ENCODE measurements at places on chromosomes 1 and 21.

DNA sequence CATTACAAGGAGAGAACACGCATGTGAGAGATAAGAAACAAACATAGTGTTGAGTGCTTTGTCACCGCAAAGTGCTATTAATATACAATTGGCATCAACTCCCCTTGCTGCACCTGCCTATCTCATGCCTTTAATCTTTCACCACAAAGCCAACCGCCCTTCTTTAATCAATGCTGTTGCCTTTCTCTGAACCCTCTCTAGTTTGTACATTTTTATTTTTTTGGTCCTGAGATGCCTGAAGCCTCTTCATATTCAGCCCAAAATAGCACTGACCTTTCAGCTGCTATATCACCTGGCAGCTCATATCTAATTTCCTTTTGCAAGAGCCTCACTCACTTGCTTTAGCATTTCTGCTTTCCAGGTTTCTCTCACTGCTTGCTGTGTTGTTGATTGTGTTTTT lies 504.7 kb downstream of the NUF2 start:
- DNase-seq, result no peak

- peak; percentile 9 for DNase-seq
These were observed 1.3 kb downstream of the GNG12 start for GRCh38 chr1:67831850-67832513.

GRCh38 chr1:160837558-160838205 lies 25.0 kb downstream of the CD244 start:
- peak; percentile 6 for DNase-seq

DNA sequence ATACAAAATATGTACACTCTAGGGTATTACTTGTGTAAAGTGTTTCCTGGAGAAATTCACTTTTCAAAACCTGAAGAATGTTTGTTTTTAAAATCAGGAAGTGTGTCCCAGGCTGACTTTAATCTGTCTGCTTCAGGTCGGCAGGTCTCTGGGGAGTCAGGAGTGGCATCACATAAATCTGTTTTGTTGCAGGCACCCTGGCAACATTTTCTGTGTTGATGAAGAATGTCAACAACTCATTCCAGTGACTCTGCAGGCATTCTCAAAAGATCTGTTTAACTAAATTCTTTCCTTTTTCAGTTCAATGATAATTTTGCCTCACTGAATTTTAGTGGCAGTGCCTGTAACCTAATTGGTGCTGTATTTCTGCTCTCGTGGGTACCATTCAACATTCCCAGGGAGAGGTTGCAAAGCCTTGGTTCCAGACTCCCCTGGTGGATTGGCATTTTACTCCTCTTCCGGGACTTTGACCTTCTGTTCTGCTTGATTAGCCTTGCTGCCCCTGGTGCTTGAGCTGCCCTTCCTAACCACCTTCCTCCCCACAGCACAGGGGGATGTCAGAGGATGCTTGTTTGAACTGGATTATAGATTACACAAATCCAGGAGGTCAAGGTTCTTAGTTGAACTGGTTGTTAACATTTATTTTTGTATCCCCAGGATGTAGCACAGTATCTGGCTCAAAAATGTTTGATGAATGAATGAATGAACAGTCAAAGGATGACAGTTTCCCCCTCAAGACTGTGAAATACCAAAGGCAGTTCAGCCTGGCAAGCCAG lies 55.4 kb upstream of the LPGAT1 start:
- DNase-seq, result no peak

DNA sequence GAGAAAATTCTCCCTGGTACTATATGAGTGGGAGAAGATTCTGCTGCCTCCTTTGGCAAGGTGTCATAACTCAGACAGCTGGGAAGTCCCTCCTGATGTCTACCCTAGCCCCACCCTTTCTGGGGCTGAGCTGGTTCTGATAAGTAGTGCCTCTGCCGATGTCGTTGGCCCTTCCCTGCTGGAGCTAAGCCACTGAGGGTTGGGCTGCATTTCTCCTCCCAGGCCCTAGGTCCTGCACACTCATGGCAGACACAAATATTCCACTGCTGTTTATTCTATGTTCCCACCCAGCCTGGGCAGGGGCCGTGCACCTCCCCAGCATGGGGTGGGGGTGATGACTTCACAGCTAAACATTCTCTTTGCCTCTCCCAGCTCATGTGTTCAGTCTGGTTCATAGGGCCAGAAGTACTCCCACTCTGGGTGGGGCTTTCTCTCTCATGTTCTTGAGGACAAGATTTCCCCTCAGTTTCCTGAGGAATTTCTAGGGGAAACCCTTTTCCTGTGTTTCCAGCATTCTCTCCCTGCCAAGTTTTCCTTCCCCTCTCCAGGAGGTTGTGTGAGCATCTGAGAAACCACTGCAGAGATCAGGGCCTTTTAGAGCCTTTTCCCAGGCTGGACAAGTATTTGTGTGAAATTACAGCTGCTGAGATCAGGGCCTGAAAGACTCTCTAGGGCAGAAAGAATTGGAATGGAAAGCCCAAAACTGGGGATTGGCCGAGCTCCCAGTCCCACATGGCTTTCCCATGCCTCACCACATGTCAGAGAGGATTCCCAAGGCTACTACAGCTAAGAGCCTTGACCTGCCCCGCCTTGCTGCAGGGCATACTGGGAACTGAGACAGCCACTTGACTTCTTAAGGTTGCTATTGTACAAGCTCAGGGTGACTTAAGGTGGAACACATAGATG lies 66.2 kb downstream of the ATP2B4 start:
- no peak for DNase-seq

GRCh38 chr21:35465741-35466140 lies 416.6 kb upstream of the RUNX1 start:
- DNase-seq, result no peak

GRCh38 chr1:159951551-159951950 lies 2.5 kb downstream of the SLAMF9 start:
- DNase-seq, result no peak

GRCh38 chr21:44449473-44450363 lies 5.6 kb upstream of the LRRC3 start:
- no peak for DNase-seq

GRCh38 chr1:155073377-155074242 lies 5.0 kb upstream of the EFNA3 start:
- DNase-seq, result no peak

- no peak for DNase-seq
These were observed 47.8 kb downstream of the NVL start for GRCh38 chr1:224282140-224282539.

GRCh38 chr1:236332092-236332758 lies 50.5 kb upstream of the ERO1B start:
- DNase-seq, result no peak

GRCh38 chr21:19648391-19648790 lies 1244.8 kb upstream of the TMPRSS15 start:
- no peak for DNase-seq

DNA sequence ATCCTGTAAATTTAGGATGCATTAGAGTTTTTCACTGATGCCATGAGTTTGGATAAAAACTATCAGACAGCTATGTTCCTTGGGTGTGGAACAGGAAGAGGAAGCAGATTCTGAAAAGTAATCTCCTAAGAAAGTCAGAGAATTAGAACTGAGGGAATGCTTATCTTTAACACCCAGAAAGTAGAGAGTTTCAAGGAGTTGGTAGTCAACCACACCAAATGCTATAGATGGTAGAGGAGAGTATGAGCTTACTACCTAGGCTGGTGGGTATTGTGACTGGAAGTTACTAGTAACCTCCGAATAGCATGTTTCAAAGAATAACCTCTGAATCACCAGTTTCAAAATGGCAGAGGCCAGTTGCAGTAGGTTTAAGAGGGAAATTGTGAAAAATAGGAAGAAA lies 288.0 kb downstream of the HMCN1 start:
- DNase-seq, result no peak

GRCh38 chr1:223752721-223753515 lies 40.6 kb downstream of the CAPN2 start:
- DNase-seq, result no peak

- no peak for DNase-seq
These were observed 2.4 kb upstream of the KISS1 start for GRCh38 chr1:204198348-204199340.

- no peak for DNase-seq
These were observed 51.6 kb upstream of the KCND3 start for GRCh38 chr1:112040891-112041740.

- no peak for DNase-seq
These were observed 220.7 kb upstream of the C1orf174 start for GRCh38 chr1:4120557-4121292.

- no peak for DNase-seq
These were observed 48.4 kb downstream of the CAPZB start for GRCh38 chr1:19436716-19437476.

- DNase-seq, result peak; percentile 49
These were observed at the start of gene FCRLA for GRCh38 chr1:161706482-161707347. TSS of gene FCRLA (plus strand) at chr1:161707229. CDS start at chr1:161707265, 36 bp downstream.

- no peak for DNase-seq
These were observed 23.3 kb downstream of the CYP2J2 start for GRCh38 chr1:59903141-59903754.

- no peak for DNase-seq
These were observed 1.1 kb upstream of the SYNC start for GRCh38 chr1:32703479-32704291.

DNA sequence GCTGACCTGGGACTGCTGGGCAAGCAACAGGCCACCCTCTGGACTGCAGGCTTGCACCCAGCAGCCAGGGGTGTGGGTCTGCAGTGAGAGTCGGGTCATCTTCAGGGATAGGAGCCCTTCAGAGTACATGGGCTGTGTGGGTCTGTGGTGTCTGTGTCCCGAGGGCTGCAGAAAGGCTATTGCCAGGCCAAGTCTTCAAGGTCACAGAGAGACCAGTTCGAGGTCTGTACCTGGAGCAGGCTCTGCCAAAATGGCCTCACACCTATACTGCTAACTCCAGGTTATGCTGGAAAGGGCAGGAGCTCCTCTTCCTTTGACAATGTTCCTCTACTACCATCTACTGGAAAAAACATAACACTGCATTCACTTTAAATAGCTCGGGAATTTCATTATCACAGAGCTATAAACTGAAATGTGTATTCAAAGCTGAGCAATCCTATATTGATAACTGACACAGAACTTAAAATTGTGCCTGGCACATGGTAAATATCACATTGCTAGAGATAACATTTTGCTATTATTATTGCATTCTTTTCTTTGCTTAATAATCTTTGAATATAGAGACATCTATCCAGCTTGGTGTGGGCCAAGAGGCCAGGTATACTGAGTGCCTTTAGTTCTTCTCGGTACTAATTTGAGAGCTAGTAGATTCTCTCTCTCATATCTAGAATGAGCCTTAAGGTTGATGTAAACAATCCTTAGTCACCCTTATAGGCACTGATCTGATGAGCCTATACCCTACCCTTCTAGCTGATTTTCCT lies 6.9 kb upstream of the DNAH14 start:
- no peak for DNase-seq

GRCh38 chr1:232695621-232696385 lies 65.9 kb upstream of the SIPA1L2 start:
- no peak for DNase-seq

DNA sequence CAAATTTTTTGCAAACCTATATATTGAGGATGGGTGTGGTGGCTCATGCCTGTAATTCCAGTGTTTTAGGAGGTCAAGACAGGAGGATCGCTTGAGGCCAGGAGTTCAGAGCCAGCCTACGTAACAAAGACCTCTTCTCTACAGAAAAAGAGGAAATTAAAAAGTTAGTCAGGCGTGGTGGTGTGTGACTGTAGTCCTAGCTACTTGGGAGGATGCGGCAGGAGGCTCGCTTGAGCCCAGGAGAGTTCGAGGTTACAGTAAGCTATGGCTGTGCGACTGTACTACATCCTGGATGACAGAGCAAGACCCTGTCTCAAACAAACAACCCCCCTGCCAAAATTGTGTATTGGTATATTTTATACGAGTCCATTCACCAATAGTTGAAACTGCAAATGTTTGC lies 589.7 kb downstream of the DPYD start:
- no peak for DNase-seq

DNA sequence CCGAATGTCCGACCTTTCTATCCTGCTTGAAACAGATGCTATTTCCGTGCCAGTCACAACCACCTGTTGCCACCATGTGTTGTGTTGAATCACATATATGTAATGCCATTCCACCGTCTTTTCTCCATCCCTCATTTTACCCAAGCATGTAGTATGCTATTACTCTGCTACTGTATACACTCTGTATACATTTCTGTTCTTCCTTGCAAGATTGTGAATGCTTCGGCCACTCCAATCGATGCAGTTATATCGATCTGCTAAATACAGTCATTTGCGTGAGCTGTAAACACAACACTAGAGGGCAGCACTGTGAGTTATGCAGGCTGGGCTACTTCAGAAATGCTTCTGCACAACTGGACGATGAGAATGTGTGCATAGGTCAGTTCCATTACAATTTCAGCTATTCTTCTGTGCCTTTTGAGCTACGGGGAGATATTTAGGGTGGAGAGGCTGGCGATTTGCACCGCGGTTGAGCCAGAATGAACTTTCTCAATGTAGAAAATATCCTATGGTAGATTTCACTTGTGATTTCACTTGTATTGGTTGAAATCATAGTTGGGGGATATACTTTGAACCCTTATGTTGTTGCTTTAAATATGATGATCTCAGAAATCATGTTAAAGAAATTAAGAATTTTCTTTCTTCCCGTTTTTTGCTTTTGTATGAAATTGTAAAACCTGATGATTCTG lies 289.8 kb downstream of the NTNG1 start:
- DNase-seq, result no peak

DNA sequence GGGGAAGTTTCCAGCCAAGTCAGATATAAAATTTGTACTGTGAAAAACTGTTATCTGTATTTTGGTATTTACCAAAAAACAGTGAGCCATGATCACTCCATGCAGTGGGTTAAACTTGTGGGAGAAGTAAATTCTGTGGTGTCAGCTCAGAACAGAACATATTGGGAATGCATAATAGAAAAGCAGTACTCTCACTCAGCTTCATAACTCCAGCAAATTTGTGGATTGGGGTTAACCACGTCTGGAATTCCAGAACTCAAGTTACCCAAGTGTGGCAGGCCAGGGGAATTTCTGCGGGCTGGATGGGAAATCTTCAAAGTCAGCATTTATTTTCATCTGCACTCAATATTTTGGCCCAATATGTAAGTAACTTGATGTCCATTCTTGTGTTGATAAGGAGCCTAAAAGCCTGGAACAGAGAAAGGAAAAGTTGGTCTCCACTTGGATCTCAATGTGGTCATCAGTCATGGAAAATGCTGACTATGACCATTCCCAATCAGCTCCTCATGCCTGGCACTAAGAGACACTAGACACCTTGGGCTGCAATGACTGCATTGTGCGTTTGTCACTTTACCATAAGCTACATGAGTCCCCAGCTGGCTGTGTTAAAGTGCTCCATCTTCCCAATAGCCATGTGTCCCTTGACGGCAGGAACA lies 39.1 kb upstream of the ENAH start:
- no peak for DNase-seq

GRCh38 chr1:216193839-216194443 lies 229.3 kb downstream of the USH2A start:
- DNase-seq, result no peak

DNA sequence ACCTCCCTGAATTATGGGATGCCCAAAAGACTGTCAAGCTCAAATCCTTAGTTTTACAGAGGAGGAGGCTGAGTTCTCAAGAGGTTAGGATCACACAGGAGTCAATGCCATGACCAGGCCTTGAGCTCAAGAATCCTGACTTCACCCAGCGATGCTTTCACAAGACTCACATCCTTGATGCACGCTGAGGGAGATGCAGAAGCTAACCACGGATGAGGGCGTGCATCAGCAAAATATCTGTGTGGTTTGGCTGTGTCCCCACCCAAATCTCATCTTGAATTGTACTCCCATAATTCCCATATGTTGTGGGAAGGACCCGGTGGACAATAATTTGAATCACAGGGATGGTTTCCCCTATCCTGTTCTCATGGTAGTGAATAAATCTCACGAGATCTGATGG lies 133.2 kb downstream of the KCNJ6 start:
- DNase-seq, result no peak

GRCh38 chr1:21469581-21469980 lies 29.6 kb downstream of the NBPF3 start:
- DNase-seq, result no peak

GRCh38 chr1:39369565-39369964 lies 121.9 kb upstream of the BMP8A start:
- no peak for DNase-seq
